ENCODE measurements at places on chromosomes 13 and 19.

DNA sequence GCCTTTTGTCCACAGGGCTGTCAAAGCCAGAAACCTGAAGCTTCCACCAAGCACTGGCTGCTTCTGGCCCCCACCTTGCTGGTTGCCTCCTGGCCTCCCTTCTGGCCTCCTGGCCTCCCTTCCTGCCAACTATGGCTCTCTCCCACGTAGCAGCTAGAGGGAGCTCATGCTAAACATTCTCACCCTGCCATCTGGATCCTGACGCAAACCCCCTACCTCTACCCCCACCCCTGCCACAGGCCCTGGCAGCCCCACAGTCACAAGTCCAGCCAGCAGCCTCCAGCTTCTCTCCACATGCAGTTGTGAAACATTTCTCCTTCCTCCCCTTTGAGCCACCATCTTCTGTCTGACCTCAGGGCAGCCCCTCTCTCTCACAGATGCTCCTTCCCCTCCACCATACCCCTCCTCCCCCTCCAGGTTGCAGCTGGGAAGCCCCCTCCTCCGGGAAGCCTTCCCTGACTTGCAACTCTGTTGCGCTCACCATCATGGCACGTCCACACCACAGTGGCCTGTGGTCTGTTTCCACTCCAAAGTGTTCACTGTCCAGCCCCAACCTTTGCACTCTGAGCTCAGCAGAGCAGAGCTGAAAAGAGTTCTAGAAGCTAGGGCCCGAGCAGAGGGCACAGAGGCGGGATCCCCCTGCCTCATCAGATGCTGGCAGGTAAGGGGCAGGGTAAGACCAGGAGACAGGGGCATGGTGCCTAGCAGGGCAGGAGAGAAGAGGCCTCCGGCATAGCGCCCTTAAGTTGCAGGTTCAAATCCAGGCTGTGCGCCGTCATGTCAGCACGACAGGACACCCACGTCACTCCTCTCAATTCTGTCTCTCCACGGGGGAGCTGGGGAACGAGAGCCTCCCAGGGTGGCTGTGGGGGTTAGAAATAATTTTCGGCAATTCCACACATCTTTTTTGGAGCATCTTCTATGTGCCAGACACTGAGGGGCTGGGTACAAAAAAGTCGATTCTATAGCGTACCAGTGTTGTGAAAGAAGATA, 7.3 kb downstream of the ADGRL1 start:
- no peak for DNase-seq

DNA sequence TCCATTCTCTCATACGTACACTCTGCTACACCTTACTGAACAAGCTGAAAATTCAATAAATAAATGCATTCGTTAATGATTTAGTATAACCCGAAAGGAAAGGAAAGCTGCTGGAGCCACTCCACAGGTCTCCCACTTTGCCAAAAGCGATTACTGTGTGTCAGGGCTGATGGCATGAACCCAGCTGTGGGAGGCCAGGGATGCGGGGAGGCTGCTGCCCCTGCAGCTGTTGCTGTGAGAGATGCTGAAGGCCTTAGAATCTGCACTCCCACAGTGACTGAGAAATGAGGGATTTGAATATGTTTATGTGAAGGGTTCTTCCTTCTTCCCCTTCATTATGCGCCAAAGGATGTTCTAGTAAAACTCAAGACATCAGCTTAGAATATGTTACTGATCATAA, 58.7 kb upstream of the NBEA start:
- DNase-seq, result no peak

DNA sequence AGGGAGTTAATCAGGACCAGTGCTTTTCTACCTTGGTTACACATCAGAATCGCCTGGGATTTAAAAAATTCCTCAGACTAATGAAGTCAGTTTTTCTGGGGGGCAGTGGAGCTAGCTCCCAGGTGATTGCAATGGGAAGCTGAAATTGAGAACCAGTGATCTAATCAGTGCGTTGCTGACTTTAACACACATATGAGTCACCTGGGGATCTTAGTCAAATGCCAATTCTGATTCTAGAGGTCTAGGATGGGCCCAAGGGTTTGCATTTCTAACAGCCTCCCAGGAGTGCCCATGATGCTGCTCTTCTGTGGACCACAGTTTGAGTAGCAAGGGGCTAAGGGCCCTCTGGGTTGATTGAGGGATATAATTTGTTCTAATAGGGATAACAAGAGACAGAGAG, 54.5 kb downstream of the KL start:
- DNase-seq, result no peak

- DNase-seq, result no peak
Observed at GRCh38 chr13:43448605-43449336, 338.0 kb downstream of the ENOX1 start.

- DNase-seq, result no peak
Observed at GRCh38 chr13:113962975-113963374, 10.9 kb downstream of the C13orf46 start.

DNA sequence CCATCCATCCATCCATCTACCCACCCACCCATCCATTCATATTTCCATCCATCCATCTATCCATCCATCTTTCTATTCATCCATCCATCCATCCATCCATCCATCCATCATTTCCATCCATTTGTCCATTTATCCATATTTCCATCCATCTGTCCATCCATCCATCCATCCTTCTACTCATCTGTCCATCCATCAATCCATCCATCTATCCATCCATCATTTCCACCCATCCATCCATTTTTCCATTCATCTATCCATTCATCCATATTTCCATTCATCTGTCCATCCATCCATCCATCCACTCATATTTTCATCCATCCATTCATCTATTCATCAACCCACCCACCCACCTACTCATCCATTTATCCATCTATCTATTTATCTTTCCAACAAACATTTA, 229.6 kb downstream of the TEX29 start:
- no peak for DNase-seq

DNA sequence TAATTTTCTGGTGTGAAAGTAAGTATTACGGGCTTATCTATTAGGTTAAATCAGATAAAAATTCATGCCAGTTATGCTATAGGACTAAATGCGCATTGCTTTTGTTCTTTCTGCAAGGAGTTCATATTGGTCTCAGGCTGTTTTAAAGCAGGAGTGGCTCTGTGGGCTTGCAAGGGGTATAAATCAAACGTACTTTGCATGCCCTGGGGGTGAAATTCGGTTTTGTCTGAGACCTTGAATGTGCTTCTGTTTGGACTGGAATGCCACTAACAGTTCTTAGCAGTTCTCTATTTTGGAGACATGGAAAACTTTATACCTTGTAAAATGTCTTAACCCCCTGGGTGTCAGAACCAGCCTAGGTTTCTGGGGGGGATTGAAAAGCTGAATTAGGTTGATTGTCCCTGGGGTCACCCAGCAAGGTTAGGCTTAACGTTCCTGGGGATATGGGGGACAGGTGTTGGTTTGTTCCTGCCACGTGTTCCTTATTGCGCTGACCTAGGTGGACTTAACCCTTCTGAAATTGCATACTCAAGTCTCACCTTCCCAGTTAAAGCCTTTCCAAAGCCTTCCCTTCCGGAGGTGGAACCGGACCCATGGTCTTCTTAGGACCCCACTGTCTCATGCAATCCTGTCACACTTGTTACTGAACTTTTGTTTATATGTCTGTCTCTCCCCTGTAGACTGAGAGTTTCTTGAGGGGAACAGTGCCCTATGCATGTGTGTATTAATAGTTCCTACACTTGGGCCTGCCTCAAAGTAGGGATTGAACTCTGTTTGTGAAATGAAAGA, 182.2 kb downstream of the LMO7 start:
- no peak for DNase-seq

DNA sequence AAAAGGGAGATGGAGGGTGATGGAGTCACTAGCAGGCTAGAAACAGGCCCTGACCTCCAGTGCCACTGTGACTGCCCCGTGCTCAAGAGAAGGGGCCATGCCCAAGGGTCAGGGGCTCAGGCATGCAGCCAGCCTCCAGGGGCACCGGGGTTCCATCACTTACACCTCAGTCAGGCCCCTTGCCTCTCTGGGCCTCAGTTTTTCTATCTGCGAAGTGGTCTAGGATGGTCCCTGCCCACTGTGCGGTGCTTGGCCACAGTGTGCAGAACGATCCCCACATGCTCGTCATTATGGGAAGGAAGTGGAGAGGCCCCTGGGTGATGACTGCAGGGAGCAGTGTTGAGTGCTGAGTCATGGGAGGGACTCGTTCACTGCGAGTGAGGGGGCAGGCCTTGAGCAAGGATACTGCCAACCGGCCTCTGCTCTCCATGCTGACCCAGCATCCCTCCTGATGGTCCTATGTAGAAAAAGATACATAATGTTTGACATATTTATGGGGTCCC, 23.1 kb downstream of the TMED1 start:
- no peak for DNase-seq

- no peak for DNase-seq
Observed at GRCh38 chr19:6215701-6216235, 64.0 kb downstream of the MLLT1 start.

DNA sequence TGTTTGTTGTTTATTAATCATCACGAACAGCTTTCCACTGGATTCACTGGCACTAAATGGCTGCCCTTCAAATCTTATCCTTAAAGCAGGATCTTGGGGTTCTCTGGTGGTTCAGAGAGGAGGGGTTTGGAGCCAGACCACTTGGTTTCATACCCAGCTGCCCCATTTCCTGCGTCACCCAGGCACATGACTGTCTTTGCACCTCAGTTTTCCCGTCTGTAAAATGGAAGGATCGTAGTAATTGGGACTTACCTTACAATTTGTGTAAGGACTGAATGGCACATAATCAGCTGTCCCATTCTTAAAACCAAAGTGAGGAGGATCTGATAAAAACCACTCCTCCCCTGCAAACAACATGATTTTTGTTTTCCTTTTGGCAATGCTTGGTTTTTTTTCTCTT, 318.3 kb downstream of the ZNF536 start:
- DNase-seq, result no peak

GRCh38 chr19:45528744-45529419, 21.6 kb downstream of the VASP start:
- DNase-seq, result no peak

DNA sequence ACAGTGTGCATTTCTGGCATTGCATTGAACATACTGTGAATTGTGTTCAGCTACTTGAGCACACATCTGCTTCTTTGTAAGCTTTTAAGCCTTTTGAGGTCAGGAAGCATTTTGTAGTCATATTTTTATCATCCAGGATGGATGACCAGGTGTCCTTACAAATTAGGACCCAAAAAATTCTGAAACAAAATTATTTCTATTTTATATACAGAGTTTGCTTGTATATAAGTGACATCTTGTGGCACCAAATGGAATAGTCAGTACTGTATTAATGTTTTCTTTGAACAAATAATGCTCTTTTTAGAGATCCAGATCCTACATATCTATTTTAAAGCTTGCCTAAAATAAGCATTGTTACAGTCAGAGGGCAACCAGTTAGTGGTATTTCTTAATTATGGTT, 9.5 kb upstream of the SUPT20H start:
- DNase-seq, result no peak

DNA sequence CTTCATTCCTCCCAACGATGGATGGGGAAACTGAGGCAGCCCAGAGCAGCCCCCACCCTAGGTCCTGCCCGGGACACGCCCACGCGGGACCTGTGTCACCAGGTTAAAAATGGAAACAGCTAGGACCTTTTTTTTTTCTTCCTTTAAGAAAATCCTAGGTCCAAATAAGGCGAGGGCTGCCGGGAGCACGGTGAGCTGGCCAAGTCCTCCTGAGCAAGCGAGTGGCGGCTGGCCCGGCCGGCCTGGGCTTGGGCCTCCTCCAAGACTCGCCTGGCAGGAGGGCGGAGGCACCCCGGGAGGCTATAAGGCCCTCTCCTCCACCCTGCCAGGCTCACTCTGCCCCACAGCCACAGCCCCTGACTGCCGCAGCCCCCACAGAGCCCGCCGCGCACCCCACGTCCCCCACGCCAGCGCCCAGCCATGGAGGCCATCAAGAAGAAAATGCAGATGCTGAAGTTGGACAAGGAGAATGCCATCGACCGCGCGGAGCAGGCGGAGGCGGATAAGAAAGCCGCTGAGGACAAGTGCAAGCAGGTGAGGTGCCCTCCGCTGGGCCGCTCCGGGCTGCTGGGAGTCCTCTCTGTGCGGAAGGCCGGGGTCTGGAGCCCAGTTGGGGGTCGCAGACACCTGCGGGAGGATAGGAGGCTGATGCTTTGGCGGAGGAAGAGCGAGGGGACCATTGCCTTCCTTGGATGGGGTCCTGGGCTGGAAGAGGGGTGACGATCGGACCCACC, 8.9 kb upstream of the TPM4 start:
- DNase-seq, result no peak

GRCh38 chr13:42581427-42581826, 7.5 kb downstream of the TNFSF11 start:
- DNase-seq, result no peak

- no peak for DNase-seq
Observed at GRCh38 chr13:28268800-28269223, 130.5 kb downstream of the PAN3 start.

Measured in SK-N-DZ (cell line).